ENCODE measurements at places on chromosomes 13 and 19.

DNA sequence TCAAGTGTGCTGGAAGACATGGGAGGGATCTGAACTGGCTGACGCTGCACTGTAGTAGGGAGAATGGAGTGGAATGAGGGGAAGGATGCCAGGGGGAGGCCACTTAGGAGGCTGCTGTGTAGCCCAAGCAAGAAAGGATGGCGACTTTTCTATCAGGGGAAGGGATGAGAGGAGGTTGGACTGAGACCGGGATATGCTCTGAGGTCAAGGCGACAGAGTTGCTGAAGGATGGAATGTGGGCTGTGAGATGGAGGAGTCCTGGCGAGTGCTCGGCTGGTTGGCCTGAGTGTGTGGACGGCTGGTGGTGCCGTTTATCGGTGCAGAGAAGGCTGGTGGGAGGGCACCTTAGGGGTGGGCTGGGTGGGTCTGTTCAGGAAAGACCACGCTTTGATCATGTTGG, 45.7 kb downstream of the IRS2 start:
- DNase-seq: no peak

DNA sequence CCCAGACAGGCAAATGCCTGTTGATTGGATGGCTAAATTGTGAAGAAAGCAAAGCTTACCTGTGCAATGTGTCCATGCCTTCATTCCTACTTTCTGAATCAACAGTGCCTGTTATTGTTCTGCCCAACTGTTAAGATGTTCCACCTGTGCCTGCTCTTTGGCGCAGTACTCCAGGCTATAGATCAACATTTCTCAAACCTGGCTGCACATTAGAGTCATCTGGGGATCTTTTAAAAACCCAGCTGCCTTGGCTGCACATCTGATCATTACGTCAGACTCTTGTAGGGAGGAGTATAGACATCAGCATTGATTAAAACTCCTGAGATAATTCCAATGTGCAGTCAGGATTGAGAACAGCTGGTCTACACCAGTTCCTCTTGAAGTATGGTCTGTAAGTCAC, 16.2 kb upstream of the CPB2 start:
- DNase-seq: no peak

DNA sequence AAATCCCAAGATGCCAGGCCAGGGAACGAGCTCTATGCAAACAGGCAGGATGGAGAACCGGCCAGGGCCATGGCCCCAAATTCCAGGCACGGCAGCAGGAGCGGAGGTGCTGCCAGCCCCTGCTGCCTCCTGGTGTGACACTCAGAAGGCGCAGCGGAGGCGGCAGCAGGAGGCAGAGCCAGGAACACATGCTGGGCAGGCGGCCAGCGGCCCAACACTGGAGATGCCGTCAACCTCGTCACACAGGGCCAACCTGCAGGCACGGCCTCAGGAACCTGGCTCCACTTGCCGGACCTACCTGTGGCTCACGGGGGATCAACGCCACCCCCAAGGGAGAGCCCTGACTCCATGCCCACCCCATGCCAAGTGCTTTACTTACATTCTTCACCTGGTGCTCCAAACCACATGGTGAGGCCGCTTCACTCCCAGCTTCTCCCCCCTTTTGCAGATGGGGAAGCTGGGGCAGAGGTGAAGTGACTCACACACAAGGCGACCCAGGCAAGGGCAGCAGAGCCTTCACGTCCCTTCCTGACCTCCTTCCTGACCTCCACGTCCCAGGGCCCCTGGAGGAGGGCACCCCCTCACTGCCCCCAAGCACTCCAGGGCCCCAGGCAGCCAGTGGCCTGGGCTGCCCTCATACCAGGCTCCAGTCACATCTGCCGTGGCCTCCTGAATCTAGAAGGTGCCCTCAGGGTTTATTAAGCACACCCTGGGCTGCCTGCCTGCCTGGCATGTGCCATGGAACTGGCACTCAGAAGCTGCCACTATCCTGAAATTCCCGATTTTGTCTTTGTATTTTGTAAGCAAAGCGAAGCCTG, 43.5 kb downstream of the GGACT start:
- DNase-seq: no peak

DNA sequence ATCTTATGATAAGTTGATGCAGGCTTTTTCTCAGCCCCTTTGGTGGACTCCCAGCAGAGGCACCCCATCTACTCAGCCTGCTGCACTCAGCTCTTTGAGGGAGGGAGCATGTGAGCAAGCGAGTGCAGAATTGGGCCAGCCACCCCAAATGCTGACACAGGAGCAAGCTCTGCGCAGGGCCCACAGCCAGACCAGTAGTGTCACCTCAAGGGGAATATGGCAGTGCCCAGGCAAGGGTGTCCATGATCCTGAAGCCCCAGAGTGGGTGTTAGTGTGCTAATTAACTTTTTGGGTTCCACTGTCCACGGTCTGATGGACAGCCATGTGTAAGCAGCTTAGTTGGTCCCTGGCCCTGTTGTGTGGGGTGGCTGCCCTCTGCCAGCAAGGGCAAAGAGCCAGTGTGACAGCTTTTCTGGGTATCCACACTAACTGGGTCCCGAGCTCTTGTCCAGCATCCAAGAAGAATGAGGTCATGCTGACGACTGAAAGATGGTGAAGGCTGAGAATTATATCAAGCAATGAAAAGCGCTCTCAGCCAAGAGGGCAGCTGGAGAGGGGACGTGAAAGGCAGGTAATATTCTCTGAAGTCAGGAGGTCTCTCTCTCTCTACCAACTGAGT, 898.3 kb upstream of the PCDH9 start:
- DNase-seq: no peak

GRCh38 chr13:74687442-74688182, 553.4 kb upstream of the KLF12 start:
- DNase-seq: no peak

GRCh38 chr19:38928391-38929001, 2.1 kb downstream of the SARS2 start:
- no peak for DNase-seq

GRCh38 chr19:36665832-36666231, 805 bp downstream of the ZNF461 start:
- no peak for DNase-seq

GRCh38 chr19:2544576-2545415, 68.9 kb downstream of the GADD45B start:
- no peak for DNase-seq

DNA sequence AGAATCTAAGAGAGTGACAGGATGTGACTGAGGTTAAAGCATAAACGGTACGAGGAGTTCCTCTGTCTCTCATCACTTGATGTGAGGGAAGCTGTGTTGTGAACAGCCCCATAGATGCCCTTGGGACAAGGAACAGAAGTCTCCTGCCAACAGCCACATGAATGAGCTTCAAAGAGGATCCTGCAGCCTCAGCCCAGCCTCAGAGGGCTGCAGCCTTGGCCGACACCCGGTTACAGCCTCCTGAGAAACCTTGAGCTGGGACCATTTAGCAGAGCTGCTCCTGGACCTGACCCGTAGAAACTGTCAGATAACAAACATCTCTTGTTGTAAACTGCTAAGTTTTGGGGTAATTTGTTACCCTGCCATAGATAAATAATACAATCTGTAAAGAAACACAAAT, 54.2 kb downstream of the CCNE1 start:
- DNase-seq: no peak

- no peak for DNase-seq
Observed at GRCh38 chr13:101763191-101763590, 310.7 kb downstream of the ITGBL1 start.

GRCh38 chr19:7917267-7918061, 2.7 kb upstream of the SNAPC2 start:
- no peak for DNase-seq

DNA sequence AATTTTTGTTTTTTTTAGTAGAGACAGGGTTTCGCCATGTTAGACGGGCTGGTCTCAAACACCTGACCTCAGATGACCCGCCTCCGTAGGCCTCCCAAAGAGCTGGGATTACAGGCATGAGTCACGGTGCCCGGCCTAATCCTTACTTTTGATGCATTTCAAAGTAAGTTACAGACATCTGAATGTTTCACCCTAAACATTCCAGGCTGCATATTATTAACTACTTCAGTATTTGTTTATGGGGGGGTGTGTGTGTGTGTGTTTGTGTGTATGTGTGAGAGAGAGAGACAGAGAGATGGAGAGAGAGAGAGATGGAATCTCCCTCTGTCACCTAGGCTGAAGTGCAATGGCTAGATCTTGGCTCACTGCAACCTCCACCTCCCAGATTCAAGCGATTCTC, 13.1 kb downstream of the SULT2B1 start:
- no peak for DNase-seq

DNA sequence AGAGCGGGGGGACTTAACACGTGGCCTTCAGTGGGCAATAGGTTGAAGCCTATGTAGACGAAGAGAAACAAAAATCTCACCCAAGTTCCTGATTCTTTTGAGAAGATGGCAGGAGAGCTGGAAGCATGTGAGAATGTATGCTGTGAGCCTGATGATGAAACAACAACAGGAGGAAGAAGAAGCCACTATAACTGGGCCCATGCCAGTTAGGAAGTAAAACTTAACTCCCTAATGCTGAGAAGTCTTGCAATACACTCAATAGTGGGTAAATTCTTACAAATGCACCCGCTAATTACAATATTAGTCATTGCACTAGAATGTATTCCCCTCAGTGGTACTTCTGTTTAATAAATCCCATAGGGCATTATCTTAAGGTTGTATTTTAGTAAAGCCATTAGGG, 9.1 kb downstream of the PCDH17 start:
- no peak for DNase-seq

DNA sequence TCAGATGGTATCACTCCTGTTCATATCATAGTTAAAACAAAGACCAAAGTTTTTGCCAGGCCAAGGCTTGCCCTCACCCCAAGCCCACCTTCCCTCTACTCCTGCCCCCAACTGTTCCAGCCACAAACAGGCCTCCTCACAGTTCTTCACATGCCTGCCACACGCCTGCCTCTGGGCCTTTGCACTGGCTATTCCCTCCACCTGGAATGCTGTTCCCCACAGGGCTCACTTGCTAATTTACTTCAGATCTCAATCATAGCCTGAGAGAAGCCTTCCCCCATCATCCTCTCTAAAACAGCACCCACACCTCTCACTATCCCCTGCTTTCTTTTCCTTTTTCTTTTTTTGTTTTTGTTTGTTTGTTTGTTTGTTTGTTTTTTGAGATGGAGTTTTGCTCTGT, 4.9 kb upstream of the AXL start:
- no peak for DNase-seq

GRCh38 chr13:111139452-111139851, 24.3 kb downstream of the ARHGEF7 start:
- DNase-seq: no peak

DNA sequence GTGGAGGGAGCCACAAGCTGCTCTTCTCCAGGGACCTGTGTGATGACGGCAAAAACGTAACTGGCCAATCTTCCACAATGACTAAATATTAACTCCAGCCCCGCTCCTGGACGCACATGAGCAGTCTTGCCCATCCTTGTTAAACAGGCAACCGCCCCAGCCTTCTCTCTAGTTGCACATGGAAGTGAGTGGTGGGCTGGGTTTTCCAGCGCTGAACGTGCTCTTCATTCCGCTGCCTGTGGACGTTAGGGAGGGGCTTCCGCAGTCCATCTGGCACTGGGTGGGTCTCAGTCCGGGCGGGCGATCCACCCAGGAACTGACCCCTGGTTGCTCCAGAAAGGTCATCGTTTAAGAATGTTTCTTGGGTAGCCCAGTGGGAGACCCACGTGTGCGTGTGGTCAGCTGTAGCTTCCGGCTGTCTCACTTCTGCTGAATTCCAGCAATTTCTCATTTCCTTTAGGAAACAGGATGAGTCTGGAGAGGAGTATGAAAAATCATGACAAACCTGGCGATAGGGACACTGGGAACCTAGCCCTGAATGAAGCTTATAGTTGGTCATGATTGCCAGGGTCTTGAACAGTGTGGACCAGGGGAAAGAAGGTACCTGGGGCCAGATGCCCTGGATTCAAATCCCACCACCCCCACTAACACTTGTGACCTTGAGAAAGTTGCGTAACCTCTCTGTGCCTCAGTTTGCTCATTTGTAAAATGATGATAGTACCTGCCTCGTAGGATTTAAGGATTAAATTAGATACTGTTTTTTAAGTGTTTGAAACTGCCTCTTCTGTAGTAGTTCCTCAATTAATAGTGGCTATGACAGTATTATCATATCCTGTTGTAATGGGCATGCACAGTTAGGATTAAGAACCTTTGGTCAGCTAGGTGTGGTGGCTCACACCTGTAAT, 92.6 kb downstream of the SIPA1L3 start:
- DNase-seq: no peak

- DNase-seq: no peak
Observed at GRCh38 chr13:46598140-46598819, 45.3 kb downstream of the LRCH1 start.

- DNase-seq: no peak
Observed at GRCh38 chr19:3698974-3699740, 1.1 kb downstream of the PIP5K1C start.

- no peak for DNase-seq
Observed at GRCh38 chr19:12954612-12954962, 2.4 kb downstream of the GADD45GIP1 start.

- no peak for DNase-seq
Observed at GRCh38 chr13:34869696-34870095, 72.4 kb upstream of the NBEA start.

GRCh38 chr19:30144242-30144758, 202.3 kb downstream of the URI1 start:
- no peak for DNase-seq

DNA sequence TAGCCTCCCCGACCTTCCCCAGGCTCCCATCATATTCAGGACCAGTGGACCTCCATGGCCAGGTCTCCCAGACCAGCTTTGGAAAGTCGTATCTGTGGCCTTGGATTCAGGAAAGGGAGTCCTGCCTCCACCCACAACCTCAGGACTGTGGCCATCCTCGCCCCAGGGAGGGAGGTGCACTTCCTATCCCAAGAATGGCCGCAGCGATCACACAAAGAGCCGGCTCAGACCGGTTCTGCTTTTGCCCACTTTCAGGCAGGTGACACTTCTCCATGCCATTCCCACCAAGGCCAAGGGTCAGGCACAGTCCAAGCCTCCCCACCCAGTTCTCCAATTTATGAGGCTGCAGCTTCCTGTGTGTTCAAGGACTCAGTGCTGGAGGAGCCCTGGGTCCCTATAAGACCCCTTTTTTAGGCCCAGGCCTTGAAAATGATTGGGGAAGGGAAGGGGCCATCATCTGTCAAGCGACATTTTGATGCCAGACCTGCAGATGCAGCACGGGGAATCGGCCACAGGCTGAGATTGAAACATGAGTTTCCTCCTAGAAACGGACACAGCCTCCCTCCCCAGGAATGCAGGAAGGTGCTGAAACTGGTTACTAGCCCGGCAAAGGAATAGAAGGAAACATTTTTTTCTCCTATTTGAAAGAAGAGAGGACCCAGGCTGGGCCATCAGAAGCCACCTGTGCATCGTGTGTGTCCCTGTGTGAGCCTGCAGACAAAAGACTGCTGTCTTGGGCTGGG, 65.6 kb upstream of the USE1 start:
- no peak for DNase-seq

- no peak for DNase-seq
Observed at GRCh38 chr13:47418206-47418920, 521.5 kb upstream of the HTR2A start.

DNA sequence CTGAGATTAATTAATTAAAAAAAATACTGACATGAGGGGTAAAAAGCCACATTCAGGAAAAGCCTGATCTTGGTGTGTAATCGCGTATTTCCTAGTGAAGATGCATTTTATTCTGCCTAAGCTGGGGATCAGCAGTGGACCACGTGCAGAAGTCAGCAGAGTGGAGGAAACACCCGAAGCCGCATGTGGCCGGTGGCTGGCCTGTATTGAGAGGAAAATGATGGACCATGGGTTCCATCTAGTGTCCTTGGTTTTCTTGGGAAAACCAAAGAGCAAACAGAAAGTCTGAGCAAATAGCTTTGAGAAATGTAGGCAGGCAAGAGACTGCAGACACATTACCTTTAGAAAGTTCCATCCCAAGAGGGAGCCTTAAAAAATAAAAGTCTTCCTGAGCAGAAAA, 23.7 kb upstream of the SHISA2 start:
- DNase-seq: no peak
